ENCODE measurements at places on chromosomes 11 and 22.

GRCh38 chr22:37749226-37749625 is 52.4 kb downstream of the TRIOBP start:
- no peak for DNase-seq

DNA sequence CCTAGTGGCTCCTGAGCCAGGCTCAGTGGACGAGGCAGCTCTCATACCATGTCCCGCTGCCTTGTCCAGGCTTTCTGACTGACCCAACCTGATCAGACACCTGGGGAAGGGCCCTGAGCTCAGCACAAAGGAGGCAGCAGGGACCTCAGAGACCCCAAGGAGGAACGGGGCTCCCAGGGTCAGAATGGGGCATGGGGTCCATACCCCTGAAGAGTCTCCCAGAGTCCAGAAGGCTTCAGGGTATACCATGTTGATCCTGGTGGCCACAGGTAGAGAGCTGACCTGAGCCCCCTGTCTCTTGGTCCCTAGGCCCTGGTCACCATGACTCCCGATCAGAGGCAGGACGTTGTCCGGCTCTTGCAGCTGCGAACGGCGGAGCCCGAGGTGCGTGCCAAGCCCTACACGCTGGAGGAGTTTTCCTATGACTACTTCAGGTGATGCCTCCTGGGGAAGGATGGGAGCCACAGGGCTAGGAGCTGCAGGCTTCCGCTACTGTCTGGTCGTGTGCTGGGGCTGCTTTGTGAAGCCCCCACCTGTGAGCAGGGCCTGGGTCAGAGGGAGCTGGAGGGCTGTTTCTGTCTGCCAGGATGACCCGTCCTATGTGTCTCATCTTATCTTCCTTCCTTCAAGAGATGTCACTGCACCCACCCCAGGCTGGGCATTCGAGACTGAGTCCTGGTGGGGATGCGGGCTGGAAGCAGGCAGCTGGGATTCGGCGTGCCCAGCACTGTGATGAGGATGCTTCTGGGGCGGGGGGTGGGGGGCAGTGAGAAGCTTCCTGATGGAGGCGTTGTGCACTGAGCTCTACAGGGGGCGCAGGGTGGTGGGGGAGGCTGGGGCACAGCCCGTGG is 74.2 kb downstream of the MYO7A start:
- DNase-seq: no peak

DNA sequence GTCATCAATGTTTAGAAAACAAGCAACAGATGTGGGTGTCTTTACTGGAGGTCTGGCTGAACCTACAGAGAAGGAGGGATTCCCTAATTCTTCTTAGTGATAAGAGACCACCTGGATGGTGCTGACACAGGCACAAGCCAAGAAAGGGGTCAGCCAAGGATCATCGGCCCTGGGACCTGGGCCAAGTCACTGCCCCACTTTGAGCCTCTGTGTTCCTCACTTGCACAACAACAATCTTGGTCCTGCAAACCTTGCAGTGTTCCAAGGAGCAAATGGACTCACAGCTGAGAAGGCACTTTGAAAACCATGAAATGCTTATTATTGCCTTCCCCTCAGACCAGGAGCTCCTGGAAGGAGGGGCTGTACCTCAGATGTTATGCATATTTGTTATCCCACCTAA is 7.0 kb upstream of the KCNE3 start:
- no peak for DNase-seq

DNA sequence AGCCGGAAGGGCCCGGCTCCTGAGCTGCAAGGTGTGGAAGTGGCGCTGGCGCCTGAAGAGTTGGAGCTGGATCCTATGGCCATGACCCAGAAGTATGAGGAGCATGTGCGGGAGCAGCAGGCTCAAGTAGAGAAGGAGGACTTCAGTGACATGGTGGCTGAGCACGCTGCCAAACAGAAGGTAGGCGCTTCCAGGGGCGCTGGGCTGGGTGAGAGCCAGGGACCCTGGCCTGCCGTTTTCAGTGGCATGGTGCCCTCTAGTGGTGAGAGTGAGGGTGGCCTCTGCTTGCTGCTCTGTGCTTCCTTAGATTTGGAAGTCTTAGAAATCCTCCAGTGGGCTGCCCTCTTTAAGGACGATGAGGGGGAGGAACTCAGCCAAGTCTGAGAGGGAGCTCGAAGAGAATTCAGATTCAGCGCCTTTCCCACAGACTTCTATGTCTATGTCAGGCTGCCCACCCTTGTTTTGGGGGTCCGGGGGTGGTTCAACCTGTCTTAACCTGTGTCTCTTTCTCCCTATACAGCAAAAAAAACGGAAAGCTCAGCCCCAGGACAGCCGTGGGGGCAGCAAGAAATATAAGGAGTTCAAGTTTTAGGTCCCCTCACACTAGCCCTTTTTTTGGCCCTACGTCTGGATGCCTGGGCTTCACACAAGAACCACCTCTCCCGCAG is 1.8 kb upstream of the PACS1 start:
- DNase-seq: peak; percentile 84

DNA sequence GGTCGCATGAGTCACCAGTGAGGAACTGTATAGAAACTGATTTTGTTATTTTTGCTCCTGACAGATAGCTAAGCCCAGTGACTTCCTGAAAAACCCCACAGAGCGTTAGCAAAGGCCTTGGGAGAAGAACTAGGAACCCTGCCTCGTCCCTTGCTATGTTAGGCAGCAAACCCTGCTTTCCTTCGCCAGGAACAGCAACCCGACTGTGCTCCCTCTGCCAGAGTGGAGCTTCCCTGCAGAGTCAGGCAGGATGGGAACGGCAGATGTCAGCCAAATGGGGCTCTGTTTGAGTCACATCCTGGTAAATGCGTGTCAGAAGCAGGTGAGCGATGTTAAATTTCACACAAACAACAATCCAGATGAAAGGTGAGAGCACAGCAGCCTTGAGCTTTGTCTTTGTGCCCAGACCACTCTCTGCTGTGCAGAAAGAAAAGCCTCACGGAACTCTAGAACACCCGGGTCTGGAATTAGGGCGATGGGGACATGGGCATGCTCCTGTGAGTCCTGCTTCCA is 186.6 kb downstream of the ADAMTS15 start:
- no peak for DNase-seq

DNA sequence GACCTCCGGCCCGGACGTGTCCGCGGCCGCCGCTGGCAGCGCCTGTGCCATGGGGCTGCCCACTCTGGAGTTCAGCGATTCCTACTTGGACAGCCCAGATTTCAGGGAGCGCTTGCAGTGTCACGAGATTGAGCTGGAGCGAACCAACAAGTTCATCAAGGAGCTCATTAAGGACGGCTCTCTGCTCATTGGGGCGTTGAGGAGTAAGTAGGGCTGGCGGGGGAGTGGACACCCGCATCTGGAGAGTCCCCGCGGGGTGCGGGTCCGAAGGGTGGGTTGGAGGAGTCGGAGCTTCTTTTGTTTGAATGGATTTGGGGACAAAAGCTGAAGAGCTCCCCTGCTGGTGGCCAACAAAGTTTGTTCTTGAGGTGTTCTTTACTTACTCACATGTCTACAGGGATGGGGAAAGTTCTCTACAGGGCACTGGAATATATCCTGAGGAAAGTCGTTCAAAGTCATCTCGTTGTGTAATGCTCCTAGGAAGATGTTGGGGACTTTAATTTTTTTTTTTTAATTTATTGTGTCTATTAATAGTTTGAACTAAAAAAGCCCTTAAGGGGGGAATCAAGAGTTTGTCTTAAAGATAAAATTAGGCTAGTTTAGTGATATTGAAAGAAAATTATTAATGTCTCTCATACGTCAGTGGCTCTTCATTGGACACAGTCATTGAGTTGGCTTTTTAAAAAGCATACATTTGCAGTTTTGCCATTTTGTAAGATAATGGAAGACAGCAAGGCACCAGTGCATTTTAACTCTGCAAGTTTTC is 725 bp downstream of the ARHGAP42 start:
- DNase-seq: peak; percentile 77

GRCh38 chr11:44630511-44631210 is 65.2 kb downstream of the CD82 start:
- no peak for DNase-seq

GRCh38 chr11:69825941-69826340 is 6.7 kb upstream of the FGF3 start:
- DNase-seq: no peak

DNA sequence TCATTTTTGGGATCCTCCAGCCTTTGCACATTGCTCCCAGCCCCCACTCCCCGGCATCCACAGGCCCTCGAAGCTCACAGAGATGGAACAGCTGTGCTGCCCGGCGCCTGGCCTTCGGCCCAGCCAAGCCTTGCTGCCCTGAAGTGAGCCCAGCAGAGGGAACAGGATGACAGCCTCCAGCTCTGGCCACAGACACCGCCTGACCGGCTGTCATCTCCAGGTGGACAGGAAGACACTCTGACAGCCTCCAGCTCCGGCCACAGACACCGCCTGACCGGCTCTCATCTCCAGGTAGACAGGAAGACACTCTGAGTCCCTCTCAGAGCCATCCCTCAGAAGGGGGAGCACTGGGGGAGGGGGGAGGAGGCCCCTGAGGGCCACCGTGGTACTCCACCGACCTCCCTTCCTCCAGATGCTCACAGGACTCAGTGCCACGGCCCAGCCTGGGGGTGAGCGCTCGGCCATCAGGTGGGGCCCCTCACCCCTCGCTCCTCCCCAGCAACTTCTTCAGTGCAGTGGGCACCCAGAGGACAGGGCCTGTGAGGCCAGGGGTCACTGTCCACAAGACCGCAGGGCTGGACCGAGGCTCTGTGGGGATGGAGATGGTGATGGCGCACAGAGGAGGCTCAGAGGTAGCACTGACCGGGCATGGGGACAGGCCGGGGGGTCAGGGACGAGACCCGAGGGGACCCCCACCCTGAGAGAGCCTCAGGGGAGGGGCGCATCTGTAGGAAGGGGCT is 58.6 kb downstream of the BRD1 start:
- DNase-seq: no peak

DNA sequence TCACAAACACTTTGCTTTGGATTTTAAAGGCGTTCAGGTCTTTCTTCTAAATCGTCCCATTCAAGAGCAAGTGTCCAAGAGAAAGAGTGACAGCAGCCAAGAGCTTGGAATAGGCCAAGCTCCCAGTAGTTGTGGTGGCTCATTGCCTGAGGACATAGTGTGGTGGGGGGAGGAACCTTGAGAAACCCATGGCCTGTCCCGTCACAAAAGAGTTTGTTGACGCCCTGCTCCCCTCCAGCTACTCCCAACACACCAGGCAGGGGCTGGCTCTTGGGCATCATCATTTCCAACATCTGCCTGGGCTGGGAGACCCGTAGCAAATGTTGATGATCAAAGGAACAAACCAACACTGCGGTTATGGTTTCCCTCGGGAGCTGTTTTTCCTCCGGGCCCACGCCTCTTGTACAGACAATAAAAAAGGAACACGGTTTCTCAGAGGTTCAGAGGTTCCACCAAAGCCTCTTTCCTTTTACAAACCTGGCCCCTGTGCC is 20.8 kb downstream of the FADS3 start:
- no peak for DNase-seq

GRCh38 chr22:40421082-40421350 is 50.6 kb downstream of the SGSM3 start:
- no peak for DNase-seq

GRCh38 chr11:92423115-92424034 is 198.8 kb downstream of the FAT3 start:
- no peak for DNase-seq

GRCh38 chr22:42176255-42176915 is 45.8 kb upstream of the CYP2D6 start:
- no peak for DNase-seq

DNA sequence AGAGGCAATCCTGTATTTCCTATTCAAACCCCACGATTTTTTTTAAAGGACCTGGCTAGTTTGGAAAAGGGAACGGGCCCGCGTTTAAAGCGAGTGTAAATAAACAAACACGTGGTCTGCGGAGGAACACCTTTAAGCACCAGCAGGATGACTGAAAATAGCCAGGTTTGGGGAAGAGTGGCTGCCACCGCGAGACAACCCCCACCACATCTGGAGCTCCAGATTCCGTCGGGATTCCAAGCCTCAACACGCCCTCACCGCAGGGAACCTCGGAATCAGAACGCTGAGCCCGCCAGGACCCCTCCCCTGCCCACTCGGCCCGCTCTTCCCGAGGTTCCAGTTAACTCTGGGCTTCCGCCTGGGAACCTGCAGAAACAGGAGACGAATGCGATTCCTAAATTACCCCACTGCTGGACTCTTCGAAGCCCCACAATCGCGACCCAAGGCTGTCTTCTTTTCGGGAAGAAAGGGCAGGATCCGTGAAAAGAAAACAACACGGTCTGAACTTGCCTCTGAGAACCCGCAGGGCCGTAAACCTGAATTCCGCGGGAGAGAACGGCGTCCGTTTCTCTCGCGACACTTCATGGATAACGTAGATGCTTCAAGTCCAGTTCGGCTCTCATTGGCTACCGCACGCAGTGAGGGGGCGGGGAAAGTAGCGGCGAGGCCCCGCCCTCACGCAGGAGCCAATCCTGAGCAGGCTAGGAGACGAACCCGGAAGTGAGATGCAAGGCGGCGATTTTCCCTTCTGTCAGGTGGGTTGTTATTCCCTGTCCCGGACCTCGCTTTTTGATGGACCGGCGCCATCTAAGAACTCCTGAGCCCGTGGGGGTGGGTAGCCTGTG is at the start of the genes ANKRD49 and MRE11:
Gene ANKRD49, plus strand, starts transcription at position 704 of the 845 bp plus-strand sequence. CDS start 2,710 bp downstream, outside the sequence.
Gene MRE11, minus strand, starts transcription at position 564 of the 845 bp plus-strand sequence. CDS start 1,043 bp downstream, outside the sequence.
- DNase-seq: peak; percentile 98

DNA sequence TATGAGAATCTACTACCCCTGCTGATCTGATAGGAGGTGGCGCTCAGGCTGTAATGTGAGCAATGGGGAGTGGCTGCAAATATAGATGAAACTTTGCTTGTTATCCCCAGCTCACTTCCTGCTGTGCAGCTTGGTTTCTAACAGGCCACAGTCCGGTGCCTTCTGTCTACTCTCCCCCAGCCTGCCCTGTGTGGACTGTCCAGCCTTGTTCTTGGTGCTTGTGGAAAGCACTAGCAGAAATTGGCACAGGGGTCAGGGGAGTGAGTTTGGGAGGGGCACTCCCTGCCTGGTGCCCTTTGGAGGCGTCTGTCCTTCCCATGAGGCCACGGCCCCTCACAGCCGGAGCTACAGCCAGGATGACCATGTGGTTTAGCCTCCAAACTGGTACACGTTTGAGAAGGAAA is 14.3 kb downstream of the MOV10L1 start:
- no peak for DNase-seq

GRCh38 chr11:106733635-106734034 is 284.6 kb downstream of the GUCY1A2 start:
- DNase-seq: no peak

Measured in B cell (primary cell).